ENCODE measurements at places on chromosomes 13 and 19.

- no peak for DNase-seq
Observed at GRCh38 chr19:5718579-5719273, 1.2 kb downstream of the LONP1 start.

DNA sequence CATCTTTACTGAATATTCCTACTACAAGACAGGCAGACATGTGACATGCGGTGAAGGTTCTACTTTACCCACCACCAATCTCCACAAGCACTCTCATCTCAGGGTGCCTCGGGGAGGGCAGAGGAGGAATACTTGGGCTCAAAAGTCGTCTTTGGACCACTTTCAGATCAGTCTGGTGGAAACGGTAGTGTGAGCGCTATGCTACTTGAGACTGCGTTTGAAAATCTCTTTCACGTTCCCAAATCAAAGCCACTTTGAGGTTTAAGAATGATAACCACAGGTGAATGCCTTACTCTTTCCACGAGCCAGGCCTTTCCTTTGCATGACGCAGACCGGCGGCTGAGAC, 1.5 kb upstream of the SOX1 start:
- no peak for DNase-seq

DNA sequence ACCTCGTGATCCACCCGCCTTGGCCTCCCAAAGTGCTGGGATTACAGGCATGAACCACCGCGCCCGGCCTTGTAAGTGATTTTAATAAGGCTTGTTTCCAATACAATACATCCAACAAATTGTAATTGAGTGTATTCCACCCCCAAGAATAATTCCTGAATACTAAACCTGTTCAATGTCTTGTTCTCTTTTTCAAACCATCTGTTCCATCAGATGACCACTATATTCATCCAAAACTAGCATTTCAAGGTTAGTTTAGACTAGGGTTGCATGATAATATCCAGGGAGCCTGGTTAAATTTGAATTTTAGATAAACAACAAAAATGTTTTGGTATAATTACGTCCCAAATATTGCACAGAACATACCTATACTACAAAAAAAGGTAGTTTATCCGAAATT, 135.4 kb upstream of the WASF3 start:
- no peak for DNase-seq

DNA sequence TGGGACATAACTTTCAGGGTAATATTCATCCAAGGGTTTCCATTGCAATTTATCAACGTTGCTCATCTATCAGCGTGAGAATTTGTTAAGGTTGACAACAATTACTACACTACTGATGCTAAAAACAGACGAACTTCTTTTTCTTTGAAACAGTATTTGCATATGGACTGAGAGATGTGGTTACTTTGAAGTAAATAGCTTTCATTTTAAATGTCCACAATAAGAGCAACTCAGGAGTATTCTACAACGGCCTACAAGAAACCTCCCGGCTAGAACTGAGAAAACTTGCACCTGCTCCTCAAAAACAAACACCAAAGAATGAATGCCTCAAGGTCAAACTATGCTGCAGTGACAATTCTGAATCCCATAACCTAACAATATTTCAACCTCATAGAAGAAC, 238.4 kb downstream of the IRS2 start:
- DNase-seq, result no peak

DNA sequence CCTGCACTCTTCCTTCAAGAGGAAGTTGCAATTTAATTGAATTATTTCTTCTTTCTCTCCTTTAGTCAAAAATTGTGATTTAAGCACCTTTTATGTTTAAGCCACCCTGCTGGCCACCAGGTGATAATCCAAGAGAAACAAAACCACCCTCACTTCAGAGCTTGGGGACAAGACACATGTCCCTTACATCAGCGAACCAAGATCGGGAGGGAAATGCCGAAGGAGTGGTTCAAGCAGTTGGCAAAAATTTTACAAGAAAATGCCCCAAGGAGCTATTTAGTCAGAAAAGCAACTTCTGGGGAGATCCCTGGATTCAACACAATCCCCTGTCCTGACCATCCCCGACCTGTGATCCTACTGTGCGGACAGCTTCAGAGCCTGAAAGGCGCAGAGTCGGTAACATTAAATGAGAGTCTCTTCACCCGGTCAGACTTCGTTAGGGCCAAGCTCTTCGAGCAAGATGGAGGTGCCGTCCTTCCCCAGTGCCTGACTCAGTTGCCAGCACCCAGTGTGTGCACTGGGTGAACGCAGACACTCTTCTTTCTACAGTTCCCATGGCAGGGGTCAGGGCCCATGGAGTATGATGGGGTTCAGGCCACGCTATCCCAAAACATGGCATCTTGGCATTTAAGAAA, 78.6 kb upstream of the TM9SF2 start:
- DNase-seq, result no peak

DNA sequence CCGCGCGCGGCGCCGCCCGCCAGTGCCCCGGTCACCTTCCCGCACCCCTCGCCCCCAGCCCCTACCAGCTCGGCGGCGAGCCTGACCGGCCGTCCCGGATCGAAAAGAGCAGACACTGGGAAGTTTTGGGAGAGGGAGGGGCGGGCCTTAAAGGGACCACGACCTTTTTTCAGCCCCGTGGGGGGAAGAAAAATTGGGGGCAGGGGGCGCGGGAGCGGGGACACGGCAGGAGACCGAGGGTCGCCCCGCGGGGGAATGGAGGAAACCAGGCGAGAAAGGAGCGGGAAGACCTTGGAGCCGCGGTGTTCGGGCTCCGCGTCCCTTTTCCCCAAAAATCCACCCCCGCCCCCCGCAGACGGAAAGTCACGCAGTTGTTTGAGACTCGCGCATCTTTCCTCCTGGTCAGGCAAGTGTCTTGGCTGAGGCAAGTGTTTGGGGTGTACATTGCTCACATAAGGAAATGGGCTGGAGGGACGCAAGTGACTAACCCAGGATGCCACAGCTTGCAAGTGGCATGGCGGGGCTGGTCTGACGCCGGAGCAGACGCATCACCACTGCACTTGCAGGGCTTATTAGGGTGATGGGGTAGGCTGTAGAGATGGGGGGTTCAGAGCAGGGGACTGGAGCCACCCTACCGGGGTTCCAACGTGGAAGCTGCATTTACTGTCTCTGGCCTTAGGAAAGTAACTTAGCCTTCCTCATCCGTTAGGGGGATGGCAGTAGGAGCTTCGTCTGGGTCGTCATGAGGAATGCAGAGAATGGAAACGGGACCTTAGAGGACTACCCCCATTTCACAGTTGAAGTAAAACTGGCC, 2.7 kb upstream of the HNRNPL start:
- peak; percentile 54 for DNase-seq

DNA sequence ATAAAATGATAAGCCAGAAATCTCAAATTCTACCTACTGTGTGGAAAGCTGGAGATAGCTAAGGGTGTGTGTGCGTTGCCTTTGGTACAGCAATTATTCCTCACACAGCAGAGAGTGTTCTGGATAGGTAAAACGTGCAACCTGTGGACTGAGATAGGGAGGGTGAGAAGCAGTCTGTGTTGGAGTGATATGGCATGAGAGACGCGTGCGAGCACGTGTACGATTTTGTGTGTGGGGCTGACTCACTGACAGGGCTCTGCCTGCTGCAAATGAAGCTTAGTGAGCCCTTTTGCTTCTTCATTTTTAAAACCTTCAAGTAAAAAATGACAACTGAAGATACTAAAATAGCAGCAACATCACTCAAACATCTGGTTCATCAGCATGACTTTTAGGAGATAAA, 35.7 kb upstream of the SLC10A2 start:
- DNase-seq, result no peak

DNA sequence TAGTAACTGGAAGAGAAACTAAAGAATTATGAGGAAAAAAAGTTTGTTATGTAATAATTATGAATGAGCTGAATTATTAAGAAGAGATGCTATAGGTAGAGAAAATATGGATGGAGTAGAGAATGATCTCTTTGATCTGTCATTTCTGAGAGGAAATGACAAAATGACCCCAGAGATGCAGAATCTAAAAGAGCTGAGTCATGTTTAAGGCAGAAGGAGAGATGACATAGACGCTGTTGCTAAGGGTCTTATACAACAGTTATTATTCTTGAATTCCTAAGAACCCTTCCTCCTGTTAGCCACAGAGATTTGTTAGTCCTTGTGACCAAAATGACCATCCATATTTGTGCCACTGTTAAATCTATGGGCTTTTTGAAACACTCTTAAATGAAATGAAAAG, 58.3 kb upstream of the FREM2 start:
- DNase-seq, result no peak

DNA sequence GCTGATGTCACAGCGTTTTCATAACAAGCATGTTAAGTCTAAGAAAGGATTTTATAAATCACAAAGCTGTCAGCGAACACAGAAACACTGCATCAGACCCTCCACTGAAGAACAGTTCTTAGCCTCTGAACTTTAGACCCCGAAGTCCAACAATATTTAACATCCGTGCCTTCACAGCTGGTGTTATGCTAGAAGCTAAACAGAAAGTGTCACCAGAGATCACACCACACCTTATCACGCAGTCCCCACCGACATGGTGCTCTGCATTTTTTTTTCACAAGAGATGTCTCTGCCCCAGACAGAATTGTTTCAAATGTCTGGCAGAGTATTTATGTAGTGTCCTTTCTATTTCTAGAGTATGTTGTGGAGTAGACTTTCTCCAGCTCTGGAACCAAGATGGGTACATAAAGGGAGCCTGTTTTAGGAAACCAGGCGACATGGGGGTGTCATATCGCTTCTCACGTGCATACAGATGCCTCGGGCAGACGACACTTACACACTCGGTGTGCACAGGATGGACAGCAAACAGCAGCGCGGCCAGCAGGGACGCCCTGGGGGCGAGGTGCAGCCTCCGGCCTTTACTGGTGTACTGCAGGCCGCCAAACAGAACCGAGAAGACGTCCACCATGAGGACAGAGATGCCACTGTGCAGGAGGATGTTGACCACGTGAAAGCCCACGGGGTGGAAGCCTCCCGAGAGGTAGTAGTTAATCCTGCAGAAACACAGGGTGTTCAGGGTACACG, 12.0 kb downstream of the TMTC4 start:
- DNase-seq, result no peak

DNA sequence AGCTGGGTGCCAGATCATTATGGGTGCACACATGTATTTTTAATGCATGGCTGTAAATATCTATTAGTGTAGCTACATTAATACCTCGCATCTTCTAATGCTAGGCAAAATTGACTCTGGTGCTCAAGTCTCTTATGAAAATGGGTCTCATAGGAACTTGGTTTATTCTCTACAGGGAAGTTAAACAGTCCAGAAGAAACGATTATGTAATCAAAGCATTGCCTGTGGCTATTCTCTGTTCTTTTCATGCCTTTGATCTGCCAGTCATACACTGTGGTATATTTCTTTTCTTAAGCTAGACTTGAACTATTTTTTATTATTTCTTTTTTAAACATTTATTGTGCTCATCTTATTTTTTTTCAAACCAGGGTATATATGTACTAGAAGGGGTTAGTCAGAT, 1015.0 kb downstream of the SLITRK1 start:
- DNase-seq, result no peak

GRCh38 chr19:54905803-54906511, at the start of gene NCR1:
NCR1 (plus strand) TSS chr19:54906148; CDS start chr19:54906188, 40 bp downstream.
- DNase-seq, result peak; percentile 45

- DNase-seq, result peak; percentile 95
Observed at GRCh38 chr19:10960314-10961072, at the start of gene SMARCA4. SMARCA4 (plus strand) TSS chr19:10961030; CDS start chr19:10984152, 23,122 bp downstream.

DNA sequence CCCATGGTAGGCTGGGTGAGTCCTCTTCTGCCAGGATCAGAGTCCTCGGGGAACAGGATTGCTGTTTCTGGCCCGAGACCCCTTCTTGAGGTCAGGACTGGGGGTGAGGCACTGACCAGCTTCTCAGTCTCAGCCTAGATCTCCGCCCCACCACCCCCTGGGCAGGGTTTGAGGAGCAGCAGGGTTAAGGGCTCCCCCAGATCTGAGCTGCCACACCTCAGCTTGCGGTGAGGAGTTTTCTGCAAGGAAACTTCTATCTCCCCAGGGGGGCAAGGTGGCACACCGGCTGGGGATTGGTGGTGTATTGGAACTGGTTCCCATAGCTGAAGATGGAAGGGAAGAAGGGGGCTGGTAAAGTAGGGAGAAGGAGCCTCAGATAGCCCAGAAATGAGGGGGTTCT, 19.5 kb downstream of the CHST8 start:
- no peak for DNase-seq

- peak; percentile 44 for DNase-seq
Observed at GRCh38 chr13:60226507-60226906, 62.8 kb upstream of the DIAPH3 start.

DNA sequence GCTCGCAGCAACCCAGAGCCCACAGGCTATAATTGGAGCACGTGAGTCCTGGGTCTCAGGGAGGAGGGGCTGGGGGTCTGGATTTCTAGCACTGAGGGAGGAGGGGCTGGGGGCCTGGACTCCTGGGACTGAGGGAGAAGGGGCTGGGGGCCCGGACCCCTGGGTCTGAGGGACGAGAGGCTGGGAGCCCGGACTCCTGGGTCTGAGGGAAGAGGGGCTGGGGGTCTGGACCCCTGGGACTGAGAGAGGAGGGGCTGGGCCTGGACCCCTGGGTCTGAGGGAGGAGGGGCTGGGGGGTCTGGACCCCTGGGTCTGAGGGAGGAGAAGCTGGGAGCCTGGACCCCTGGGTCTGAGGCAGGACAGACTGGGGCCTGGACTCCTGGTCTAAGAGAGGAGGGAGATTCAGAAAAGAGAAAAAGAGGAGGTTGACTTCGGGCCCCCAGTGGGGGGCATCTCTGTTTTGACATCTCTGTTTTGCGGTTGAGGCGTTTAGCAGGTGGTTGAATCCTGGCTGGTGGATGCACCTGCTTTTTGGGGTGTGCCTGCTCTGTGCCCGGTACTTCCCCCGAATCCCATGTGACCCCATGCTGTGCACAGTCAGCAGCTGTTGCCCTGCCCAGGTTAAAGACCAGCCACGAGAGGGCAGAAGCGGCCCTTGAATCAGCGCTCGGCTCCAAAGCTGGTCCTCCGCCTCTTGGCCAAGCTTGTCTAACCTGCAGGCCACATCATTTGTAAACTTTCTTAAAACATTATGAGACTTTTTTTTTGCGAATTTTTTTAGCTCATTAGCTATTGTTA, 10.5 kb downstream of the PVR start:
- DNase-seq, result peak; percentile 78

DNA sequence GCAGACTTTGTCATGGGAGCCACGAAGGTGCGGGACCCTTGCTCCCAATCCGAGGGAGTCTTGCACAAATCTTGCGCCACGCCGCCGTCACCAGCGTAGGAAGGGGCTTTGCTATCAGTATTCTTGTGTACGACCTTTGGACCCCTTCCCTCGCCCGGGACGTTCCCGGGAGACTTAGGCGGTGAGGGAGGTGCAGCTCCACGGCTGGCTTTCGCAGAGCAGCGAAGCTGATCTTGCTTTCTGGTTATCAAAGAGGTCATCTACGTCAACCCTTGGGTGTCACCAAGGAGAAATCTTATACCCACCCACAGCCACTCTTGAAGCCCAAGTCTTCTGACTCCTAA, 583 bp downstream of the TECR start:
- no peak for DNase-seq

DNA sequence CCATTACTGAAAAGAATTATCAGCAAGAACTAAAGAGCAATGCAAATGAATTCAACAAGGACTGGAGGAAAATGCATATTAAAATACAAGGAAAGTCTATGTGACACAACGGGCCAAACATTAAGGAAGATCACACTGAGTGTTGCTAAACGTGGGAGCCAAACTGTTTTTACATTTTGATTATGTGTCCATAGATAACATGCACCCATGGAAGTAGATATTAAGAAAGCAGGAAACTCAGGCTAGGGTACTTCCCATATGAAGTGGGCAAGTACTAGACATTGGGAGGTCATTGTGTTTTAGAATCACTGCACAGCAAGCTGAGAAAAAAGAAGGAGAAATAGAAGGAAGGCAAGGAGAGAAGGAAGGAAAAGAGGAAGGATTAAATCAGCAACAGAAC, 161.8 kb downstream of the KCTD12 start:
- no peak for DNase-seq

- no peak for DNase-seq
Observed at GRCh38 chr13:75415694-75416093, 66.3 kb downstream of the TBC1D4 start.

All from H9 (cell line).